HepG2 (cell line): ENCODE measurements at places on chromosomes 5 and 9. TPM values are rescaled to one million over a fixed set of nuclear protein-coding genes. Genes with fewer than 3 reads are reported as not detected.

DNA sequence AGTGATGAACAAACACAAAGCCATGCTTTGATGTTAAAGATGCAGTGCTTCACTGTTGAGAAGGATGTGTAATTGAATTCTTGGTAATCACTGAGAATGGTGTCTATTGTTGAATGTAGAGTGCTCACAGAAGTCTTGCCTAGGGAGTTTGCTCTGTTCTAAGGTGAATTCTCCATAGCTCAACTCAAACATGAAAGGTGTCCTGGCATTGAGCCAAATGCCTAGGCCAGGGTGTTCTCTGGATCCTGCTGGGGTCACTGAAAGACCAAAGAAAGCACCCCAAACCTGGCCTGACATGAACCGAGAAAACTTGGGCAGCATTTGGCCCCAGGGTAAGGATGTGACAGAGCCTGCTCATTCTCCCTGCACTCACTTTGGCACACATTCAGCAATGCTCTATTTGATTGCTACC, 217.3 kb downstream of the ARL15 start:
- no peak for DNase-seq

- DNase-seq = no peak
Observed at GRCh38 chr5:178474562-178475184, 115.5 kb downstream of the COL23A1 start.

GRCh38 chr9:79360387-79361347, 211.1 kb upstream of the TLE4 start:
- no peak for DNase-seq

DNA sequence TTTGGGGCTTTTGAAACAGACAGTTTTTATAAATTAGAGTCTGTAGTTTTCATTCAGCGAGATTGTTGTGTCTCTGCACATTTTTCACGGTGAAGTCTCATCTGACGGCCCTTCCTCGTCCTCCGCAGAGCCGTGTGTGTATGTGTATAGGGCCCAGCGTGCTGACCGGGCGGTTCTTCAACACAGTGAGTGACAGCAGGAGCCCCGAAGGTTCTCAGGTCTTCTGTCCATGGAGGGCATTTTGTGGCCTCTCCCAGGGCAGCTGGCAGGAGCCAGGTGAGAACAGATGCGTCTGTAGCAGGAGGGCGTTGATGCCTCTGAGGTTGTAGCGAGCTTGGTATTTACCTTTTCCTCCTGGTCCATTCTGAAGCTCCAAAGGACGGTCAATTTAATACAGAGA, 116.0 kb upstream of the LPCAT1 start:
- no peak for DNase-seq

DNA sequence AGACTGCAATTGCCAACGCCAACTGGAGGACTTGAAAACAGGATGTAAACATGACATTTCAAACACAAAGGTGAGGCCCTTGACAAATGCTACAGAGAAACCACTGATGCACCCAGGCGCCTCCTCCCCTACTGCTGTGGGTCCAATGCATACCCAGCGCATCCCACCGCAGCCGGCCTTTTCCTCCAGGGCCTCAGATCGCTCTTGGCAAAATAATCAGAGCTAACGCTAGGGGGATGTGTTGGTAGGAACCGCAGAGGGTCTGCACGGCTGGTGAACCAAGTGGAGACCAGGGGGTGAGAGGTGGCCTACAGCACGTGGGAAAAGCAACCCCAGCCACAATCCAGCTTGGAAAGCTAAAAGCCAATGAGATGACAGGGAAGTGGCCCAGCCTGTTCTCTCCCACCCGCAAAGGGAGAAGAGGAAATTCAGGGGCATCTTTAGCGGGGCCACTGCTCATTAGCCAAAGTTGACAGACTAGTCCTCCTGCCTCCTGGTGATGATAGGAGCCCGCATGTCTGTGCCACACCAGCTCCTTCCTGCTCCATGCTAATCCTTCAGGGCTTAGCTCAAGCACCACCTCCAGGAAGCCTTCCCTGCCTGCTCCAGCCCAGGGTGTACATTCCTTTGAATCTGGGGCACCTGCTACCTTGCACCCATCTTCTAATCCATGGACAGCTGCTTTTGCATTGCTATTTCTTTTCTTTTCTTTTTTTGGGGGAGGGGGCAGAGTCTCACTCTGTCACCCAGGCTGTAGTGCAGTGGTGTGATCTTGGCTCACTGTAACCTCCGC, 5.9 kb downstream of the FAM163B start:
- no peak for DNase-seq

- DNase-seq = no peak
Observed at GRCh38 chr5:59557572-59557971, 336.0 kb downstream of the PDE4D start.

DNA sequence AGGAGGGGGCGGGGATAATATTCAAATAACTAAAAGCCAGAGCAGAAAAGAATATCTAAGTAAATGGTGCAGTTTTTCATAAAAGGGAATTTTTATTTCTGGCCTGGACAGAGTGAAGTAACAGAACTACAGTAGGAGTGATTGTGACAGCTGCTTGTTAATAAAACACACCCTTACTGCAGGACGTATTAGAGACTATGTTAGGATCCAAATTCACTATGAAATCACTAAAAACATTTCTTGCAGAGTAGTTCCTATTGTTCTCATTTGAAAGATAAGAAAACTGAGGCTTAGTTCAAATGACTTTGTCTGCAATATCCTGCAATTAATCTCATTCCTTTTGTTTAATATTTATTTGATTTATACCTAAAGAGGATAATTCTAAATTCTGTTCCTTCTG, 39.5 kb downstream of the FAM174A start:
- no peak for DNase-seq

DNA sequence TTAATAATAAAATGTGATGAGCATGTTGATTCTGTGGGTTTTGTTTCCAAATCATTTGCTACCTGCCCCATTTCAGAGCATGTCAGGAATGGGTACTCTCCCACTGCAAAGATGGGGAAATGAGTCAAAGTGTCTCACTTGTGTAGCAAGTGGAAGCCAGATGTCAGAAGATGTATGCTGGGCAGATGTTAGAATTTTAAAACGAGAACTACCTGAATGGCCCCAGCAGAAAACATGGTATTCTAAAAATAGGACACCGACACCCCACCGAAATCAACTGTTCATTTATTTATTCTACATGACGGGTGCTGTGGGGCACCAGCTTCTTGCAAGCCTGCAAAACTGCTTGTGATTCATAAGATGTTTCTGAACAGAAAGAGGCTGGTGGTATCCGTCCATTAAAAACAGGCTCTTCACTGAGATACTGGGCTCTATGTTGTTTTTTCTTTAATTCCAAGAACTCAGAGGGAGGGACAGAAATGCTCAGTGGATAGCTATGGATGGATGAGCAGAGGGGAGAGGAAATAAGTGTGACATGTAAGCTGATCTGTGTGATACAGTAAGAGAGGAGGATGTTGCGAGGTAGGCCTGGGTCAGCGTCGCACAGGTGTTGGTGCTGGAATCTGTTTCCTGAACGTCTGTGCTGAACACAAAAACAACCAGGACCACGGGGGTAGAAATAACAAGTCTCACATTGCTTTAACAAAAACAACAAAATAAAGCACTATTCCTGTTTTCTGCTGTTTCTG, 157.2 kb downstream of the EFNA5 start:
- DNase-seq = no peak

CCL21 gene
- not detected in 2 replicates for polyA plus RNA-seq

FSD1L gene
- polyA plus RNA-seq = 4.1 and 4.2 TPM in 2 replicates
